ENCODE measurements at places on chromosomes 16 and 17.

- no peak for DNase-seq
These were observed 65.1 kb downstream of the SDR42E1 start for GRCh38 chr16:81946206-81946605.

GRCh38 chr16:49952386-49952785 is 72.6 kb upstream of the CNEP1R1 start:
- no peak for DNase-seq

- no peak for DNase-seq
These were observed 3.3 kb downstream of the TBX4 start for GRCh38 chr17:61455324-61456060.

GRCh38 chr17:7974638-7975131 is 27.7 kb upstream of the GUCY2D start:
- no peak for DNase-seq

DNA sequence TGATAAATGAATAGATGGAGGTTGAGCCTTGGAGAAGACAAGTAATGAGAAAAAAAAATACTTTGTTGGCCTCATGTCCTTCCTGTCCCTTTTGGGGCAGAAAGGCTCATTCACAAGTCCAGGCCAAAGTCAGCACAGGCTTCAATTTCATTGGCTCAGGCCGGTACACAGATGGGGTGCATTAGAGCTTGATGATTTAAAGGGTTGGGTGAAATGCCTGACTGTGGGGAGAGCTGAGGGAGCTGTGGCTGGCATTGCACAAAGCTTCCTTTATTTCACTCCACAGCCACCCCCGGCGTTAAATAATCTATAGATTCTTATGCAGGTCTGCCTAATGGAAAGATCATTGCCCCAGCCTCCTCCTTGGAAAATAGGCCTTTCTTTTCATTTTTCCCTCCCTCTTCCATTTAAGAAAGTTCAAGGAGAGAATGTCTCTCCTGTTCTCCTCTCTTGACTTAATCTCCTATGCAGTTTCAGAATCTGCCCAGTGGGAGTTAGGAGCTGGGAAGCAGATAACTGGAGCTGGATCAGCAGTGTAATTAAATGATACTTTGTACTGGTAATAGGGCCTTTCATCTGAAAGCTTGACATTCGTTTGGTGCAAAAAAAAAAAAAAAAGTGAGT is 24.4 kb downstream of the YPEL2 start:
- DNase-seq: no peak

DNA sequence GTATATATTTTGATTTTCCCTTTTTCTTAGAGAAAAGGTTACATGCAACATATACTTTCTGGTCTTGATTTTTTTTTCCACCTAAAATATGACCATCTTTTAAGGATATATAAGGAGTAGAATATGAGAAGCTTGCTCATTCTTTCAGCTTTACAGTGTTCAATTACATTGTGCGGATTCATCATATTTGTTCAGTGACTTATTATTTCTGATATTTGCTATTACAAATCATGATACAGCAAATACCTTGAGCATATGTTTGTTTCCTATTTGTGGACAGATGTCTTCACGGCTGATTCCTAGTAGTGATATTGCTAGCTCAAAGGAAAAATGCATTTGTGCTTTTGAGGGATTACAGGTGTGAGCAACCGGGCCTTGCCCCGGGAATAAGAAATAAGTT is 18.1 kb downstream of the KATNIP start:
- DNase-seq: no peak

- no peak for DNase-seq
These were observed 102.8 kb downstream of the MYO1D start for GRCh38 chr17:32773856-32774694.
